ENCODE measurements at places on chromosomes 11 and 22.
A peak's percentile ranks its signal among the peaks of the same experiment; 100 is the strongest.

GRCh38 chr11:77082838-77083565 lies 16.2 kb downstream of the CAPN5 start:
- no peak for DNase-seq

- no peak for DNase-seq
These were observed 35.1 kb upstream of the PDGFD start for GRCh38 chr11:104199053-104199452.

- DNase-seq = no peak
These were observed 71.8 kb downstream of the DSCAML1 start for GRCh38 chr11:117725048-117725734.

- no peak for DNase-seq
These were observed 3.2 kb upstream of the RFPL2 start for GRCh38 chr22:32207971-32208480.

- peak; percentile 47 for DNase-seq
These were observed 18.7 kb upstream of the JHY start for GRCh38 chr11:122863704-122864326.

- DNase-seq = peak; percentile 50
These were observed 3.1 kb downstream of the ASRGL1 start for GRCh38 chr11:62340269-62340901.

DNA sequence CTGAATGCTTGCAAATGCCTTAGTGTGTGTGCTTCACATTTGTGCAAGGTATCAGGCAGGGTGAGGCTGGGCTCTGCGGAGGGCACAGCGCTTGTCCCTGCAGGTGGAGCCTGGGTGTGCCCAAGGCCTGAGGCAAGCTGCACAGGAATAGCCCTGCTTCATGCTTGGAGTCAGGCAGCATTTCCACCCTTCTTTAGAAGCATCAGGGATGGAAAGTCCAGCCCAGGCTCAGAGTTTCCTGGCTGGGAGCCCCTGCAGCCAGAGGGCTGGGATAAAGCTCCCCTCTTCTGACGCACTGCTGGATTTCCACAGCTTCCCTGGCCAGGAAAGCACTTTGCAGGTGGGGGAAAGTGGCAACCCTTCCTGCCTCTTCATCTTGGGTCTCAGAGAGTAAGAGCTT lies 63.4 kb downstream of the GALNT18 start:
- no peak for DNase-seq

- DNase-seq = no peak
These were observed 7.2 kb downstream of the TMEM86A start for GRCh38 chr11:18705651-18706281.

DNA sequence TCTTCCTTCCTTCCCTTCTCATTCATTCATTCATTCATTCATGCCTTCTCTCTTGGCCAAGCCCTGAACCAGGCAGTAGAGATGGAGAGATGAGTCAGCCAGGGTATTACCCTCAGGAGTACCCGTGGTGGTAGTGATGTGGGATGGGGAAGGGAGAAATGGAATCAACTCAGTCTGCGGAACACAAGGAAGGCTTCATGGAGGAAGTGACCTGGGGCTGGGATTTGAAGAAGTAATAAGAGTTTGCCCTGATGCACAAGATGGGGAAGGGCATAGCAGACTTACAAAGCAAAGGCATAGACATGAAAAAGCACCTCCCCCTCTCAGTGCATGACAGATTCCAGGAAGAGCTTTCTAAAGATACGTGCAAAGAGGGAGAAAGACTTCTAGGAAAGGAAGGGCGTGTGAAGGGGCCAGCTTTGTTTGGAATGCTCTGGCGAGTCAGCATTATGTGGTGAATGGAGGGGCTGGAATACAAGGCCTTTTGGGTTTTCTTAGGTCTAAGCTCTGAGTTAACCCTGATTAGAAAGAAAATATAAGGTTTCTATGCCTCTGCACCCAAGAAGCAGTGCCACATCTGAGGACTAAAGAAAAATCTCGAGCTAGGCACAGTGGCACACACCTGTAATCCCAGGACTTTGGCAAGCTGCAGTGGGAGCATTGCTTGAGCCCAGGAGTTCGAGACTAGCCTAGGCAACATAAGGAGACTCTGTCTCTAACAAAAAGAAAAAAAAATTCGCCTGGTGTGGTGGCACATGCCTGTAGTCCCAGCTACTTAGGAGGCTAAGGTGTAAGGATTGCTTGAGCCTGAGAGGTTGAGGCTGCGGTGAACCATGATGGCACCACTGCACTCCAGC lies 36.4 kb upstream of the ACER3 start:
- no peak for DNase-seq

DNA sequence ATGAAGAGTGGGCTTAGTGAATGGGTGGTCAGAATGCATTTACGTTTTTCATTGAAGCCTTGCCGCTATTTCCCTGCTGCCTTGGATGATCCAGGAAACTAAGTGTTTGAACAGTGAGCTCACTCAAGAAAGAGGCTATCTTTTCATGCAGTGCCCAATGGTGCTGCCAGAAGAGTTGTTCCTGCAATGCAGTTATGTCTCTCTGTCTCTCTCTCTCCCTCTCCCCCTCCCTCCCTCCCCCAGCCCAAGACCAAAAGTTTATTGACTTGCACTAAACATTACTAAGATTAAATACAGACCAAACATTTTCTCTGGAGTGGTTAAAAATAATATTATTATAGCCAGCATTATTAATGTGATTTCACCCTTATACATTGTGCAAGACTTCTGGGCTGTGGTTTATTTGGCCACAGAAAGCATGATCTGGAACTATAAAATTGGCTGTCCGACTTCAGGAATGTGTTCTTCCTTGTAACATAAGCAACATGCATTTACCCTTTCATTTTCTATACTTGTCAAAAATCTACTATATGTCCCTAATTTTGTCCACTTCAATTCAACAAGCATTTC lies 6.6 kb upstream of the FUT4 start:
- no peak for DNase-seq

DNA sequence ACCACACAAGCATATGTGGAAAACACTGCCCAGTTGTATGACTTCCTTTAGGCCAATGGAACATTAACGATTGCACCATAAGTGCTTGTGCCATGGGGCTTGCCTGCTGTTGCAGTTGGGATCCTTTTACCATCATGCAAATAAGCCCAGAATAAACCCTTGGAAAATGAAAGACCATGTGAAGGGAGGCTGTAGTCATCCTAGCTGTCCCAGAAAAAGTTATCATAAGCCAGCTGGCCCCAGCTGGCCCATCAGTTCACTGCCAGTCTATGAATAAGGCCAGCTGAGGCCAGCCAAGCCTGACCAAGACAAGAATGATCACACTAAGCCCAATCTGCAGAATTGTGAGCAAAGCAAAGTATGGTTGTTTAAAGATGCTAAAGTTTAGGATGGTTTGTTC lies 253.9 kb upstream of the ARHGAP20 start:
- DNase-seq = no peak

GRCh38 chr11:122691549-122692150 lies 36.1 kb downstream of the UBASH3B start:
- no peak for DNase-seq

- DNase-seq = peak; percentile 39
These were observed 52.2 kb downstream of the JAM3 start for GRCh38 chr11:134120921-134121526.

- DNase-seq = no peak
These were observed 23.6 kb downstream of the DCPS start for GRCh38 chr11:126327281-126328000.

GRCh38 chr22:36922105-36922608 lies 8.7 kb downstream of the CSF2RB start:
- DNase-seq = peak; percentile 37

- DNase-seq = no peak
These were observed 906 bp upstream of the NAA40 start for GRCh38 chr11:63937713-63938478.

DNA sequence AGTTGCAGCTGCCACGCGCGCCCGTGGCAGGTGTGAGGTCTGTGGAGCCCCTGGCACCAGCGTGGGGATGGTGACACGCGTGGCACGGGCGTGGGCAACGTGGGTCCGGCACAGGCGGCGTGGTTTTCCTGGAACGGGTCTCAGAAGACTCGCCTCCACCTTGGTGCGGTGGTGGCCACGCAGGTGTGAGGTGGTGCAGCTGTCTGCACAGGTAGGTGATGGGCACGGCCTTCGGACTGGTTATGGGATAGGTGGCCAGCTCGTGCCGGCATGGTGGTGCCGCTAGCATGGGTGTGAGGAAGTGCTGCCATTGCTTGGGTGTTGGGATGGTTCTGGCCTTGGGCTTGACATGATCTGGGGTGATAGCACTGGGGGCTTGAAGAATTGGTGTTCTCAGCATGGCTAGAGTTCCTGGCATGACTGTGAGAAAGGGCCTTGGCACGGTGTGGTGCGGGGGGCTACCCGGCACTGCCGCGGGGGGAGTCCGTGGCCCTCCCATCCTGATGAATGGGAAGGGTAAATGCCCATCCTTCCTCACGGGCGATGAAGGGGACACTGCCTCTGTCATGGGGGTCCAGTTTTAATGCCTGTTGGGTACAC lies 531 bp downstream of the DAGLA start:
- DNase-seq = no peak

DNA sequence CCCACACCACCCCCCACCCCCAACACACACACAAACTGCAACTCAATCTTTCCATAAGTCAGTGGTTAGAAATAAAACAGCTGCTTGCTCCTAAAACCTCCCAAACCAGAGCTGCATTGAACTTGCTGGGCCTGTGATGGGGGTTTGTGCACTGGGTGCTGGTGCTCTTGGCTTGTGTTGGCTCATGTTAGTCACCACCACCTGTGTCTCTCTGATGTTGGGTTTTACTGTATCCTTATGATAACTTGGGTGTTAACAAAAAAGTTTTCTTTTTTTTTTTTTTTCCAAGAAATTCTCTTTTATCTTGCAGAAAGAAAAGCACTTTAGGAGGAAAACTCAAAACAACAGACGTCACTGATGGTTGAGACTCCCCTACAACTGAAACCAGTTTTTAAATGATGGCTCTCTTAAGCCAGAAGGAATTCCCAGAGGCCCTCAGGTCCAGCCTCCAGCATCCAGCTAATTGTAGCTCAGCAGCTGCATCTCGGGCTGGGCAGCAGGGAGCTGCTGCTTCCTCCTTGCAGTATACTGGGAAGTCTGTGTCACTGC lies 79.9 kb upstream of the DRD2 start:
- DNase-seq = no peak

GRCh38 chr22:36135306-36135980 lies 25.1 kb downstream of the APOL3 start:
- DNase-seq = no peak
